Lower lobe of right lung (tissue), 2 donors: ENCODE measurements at places on chromosomes 13 and 19.

DNA sequence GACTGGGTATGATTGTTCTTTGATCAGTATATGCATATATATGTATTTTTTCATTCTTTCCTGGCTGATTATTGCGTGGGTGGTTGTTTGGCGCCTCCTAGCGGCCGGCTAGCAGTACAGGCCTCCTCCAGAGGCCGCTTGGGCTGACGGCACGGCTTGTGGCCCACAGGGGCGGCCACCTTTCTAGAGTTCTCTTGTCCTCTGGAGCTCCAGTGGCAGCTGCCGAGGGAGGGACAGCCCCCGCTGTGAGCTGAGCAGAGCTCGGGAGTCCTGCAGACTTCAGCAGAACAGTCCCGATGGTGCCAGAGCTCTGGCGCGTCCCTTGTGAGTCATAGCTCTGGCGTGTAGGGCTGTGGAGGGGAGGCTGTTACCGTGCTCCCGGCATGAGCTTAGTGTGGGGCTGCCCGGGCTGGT is 22.5 kb upstream of the ZNF429 start:
- peak; percentile 68 for DNase-seq

- DNase-seq = no peak
Observed at GRCh38 chr13:29471551-29471950, 123.9 kb downstream of the SLC7A1 start.

GRCh38 chr19:53047379-53047778 is 2.8 kb downstream of the ERVV-2 start:
- no peak for DNase-seq

GRCh38 chr13:49395451-49395865 is 48.4 kb downstream of the CAB39L start:
- no peak for DNase-seq

- no peak for DNase-seq
Observed at GRCh38 chr19:11098327-11098726, 9.1 kb downstream of the LDLR start.

DNA sequence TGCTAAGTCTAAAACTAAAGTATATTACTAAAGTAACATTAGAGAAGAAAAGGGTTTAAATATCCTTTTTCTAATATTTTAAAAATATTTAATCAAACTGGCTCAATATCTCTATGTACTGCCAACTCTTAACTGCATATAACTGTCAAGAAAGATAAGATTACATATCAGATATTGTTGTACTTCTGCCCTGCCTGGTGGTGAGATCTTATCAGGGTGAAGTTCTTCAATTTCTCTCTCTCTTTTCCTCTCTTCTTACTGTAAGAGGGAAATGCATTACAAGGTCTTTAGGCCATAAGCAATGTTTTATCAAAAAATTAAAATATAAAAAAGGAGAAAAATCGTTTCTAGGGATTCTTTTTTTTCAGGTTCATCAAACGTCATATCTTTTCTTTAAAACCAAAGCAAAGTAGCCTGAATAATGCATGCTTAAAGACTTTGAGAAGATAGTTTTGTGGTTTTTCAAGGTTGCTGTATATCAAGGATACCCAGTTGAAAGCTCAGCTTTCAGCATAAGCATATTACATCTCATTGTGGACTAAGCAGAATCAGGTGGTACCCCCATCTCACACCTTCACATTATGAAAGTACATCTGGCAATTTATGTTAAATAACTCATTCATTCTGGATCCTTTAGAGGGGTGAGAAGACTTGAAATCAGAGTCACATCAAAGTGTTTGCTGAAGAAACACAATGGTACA is 1625.7 kb upstream of the SLC10A2 start:
- DNase-seq = no peak

DNA sequence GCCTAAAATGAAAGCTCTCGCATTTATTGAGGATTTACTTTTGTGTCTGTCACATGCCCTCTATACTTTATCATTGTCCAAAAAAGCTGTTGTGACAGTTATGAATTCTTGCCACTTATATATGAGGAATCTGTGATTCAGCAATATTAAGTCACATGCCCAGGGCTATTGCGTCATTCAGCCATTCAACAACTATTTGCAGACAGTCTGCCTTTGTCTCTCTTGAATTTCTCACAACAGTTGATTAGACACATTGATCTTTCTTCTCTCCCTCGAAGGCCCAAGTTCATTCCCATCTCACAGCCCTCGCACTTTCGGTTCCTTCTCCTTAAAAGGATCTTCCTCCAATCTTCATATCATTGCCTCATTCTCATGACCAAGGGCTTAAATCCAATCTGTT is 342.6 kb downstream of the MZT1 start:
- DNase-seq = no peak

DNA sequence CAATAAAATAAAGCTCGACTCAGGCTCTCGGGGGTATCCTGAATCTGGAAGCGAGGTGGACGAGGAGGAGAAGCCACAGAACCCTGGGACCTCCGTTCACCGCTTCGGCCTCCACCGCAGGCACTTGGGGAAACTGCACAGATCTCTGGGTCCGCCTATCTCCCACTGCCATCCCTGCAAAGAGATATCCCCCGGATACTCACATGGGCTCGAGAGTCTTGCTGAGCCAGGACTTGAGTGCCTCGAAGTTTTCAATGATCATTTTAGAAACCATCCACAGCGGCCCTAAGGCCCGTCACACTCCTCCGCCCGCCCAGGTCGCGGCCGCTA is 589 bp downstream of the RBM26 start:
- no peak for DNase-seq

GRCh38 chr13:85512421-85512820 is 286.8 kb downstream of the SLITRK6 start:
- no peak for DNase-seq
